ENCODE measurements at places on chromosomes 2 and 18.

- no peaks in the 10 kb centered on the region for H3K27me3 ChIP-seq
- H3K4me1 ChIP-seq, result no peaks in the 10 kb centered on the region
- no peaks in the 10 kb centered on the region for H3K36me3 ChIP-seq
- H3K4me3 ChIP-seq, result no peak overlapping the region
These were observed 9.4 kb downstream of the CRACDL start for GRCh38 chr2:98926601-98927000.

DNA sequence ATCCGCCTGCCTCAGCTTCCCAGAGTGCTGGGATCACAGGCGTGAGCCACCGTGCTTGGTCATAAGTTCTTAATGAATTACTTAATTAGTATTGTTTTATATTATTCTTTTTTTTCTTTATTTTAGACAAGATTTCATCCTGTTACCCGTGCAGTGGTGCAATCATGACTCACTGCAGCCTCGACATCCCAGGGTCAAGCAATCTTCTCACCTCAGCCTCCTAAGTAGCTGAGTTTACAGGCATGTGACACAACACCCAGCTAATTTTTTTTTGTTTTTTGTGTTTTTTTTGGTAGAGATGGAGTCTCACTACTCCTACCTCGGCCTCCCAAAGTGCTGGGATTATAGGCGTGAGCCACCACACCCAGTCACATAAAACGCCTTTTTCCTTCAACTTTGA is 17.3 kb downstream of the C2orf42 start:
- DNase-seq, result peak; percentile 33
- H3K4me3 ChIP-seq, result no peak overlapping the region
- no peak overlapping the region for H3K27ac ChIP-seq
- H3K36me3 ChIP-seq, result peaks cover 2% of the 10 kb centered on the region
- no peaks in the 10 kb centered on the region for H3K4me1 ChIP-seq

- no peaks in the 10 kb centered on the region for H3K36me3 ChIP-seq
- no peak overlapping the region for H3K27ac ChIP-seq
- H3K4me3 ChIP-seq, result no peak overlapping the region
- H3K27me3 ChIP-seq, result no peaks in the 10 kb centered on the region
- peak; percentile 56 for DNase-seq
These were observed 377.5 kb upstream of the CYRIA start for GRCh38 chr2:17043173-17043572.

DNA sequence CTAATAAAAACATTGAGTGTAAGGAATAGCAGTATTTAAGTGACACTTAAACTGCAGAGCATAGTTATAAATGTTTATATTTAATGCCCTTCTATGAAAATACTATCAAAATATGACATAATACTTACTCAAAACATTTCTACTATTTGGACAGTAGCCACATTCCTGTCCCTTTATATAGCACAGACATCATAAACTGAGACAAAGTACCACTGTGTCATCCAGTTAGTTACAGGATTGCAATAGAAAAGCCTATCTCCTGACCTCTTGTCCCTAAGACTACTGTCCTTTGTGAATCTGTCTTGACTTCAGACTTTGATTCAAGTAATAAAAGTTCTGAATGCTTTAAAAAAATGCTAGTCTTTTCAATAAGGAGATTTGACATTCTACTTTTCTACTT is 1528.5 kb upstream of the NXPH2 start:
- no peaks in the 10 kb centered on the region for H3K36me3 ChIP-seq
- peak; percentile 15 for DNase-seq
- no peak overlapping the region for H3K27ac ChIP-seq
- no peaks in the 10 kb centered on the region for H3K27me3 ChIP-seq
- H3K4me1 ChIP-seq, result no peaks in the 10 kb centered on the region
- H3K4me3 ChIP-seq, result no peak overlapping the region

DNA sequence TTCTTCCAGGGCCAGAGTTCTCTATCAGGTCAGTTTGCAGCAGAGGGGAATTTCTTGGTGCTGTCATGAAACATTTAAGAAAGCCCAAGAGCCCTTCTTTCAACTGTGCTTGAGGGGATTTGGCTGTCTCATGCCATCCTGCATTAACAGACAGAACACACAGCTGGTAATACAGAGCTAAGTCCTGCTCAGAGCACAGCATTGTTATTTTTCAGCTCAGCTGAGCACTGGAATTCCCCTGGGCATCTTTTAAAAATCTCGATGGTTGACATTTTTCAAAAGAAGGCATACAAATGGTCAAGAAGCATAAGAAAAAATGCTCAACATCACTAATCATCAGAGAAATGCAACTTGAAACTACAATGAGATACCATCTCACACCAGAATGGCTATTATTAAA is 14.9 kb upstream of the IL1R2 start:
- no peak for DNase-seq
- H3K4me1 ChIP-seq, result peaks cover 3% of the 10 kb centered on the region
- no peak overlapping the region for H3K4me3 ChIP-seq
- H3K27ac ChIP-seq, result no peak overlapping the region
- H3K36me3 ChIP-seq, result no peaks in the 10 kb centered on the region

- H3K4me3 ChIP-seq, result no peak overlapping the region
- H3K27ac ChIP-seq, result no peak overlapping the region
- no peaks in the 10 kb centered on the region for H3K36me3 ChIP-seq
These were observed 82.3 kb downstream of the FAM117B start for GRCh38 chr2:202716953-202717597.

GRCh38 chr18:10851824-10852319 is 297.5 kb downstream of the PIEZO2 start:
- no peak overlapping the region for H3K27ac ChIP-seq
- peak; percentile 45 for DNase-seq
- no peaks in the 10 kb centered on the region for H3K36me3 ChIP-seq
- no peaks in the 10 kb centered on the region for H3K27me3 ChIP-seq
- no peak overlapping the region for H3K4me3 ChIP-seq

All from fibroblast of lung (primary cell).